ENCODE measurements at places on chromosomes 1 and 21. TPM values are rescaled to one million over a fixed set of nuclear protein-coding genes. Genes with fewer than 3 reads are reported as not detected.

GRCh38 chr21:38729754-38730379, 75.9 kb upstream of the ETS2 start:
- no peak for DNase-seq

The TRNAU1AP gene
- 25.3 TPM for total RNA-seq

DNA sequence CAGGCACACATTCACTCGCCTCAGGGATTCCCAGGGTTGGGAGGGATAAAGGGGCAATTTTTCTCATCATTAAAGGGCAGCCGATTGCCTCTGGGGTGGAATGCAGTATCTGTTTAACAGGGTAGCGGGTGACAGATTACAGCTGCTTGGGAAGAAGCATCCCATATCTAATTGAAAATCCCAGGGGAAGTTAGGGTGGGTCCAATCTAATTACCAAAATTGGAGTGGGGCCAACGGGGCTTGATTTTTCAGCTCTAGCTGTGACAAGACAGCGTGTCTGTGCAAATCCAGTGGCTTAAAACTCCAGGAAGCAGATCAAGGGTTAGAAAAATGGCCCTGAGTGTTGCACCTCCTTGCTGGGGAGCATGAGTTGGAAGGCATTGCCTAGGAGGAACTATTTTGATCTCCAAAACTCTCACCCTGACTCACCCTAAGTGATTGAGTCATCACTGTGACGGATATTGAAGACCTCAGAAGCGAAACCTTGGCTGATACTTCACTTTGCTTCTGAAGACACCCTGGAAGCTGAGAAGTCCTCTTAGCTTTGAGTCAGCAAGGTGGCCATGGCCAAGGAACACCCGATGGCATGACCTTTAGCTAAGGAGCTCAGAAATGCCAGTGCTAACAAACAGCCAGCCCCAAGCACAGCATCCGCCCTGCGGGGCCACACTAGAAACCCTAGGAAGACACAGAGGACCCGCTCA, 46.0 kb downstream of the GRHL3 start:
- no peak for DNase-seq

The SPOCD1 gene
- total RNA-seq = 6.6 TPM

The SLC37A1 gene
- total RNA-seq = 9.6 TPM

DNA sequence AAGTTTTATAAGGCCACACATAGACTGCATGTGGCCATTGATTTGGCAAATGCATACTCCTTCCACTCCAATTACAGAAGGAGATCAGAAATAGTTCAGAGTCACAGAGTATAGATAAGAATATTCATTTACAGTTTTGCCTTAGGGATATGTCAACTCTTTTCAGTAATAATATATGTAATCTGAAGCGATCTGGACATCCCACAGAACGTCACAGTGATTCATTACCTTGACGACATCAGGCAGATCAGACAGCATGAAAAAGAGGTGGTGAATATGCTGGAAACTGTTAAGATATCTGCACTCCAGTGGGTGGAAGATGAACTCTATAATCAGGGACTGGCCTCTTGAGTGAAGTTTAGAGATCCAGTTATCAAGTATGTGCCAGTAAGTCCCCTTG, 240.4 kb downstream of the DPYD start:
- DNase-seq = no peak

DNA sequence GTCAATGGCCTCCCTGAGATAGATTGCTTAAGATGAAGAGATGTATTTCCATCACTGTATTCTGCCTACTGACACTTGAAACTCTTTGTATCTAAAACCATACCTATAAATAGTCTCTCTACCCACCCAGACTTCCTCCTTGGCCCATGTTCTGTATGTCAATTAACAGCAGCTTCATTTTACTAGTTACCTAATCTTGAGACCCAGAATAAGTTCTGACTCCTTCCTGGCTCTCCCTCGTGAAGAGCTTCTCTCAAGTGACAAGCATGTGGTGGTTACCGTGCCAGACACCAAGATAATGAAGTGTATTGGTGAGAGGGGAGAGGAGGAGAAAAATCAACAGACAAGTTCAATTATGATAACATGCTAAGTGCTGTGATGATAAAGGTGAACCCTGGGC, 128.8 kb upstream of the RAVER2 start:
- no peak for DNase-seq

GRCh38 chr1:61469365-61469764, 255.6 kb downstream of the TM2D1 start:
- DNase-seq = no peak

The OR10J4 gene
- not detected for total RNA-seq

DNA sequence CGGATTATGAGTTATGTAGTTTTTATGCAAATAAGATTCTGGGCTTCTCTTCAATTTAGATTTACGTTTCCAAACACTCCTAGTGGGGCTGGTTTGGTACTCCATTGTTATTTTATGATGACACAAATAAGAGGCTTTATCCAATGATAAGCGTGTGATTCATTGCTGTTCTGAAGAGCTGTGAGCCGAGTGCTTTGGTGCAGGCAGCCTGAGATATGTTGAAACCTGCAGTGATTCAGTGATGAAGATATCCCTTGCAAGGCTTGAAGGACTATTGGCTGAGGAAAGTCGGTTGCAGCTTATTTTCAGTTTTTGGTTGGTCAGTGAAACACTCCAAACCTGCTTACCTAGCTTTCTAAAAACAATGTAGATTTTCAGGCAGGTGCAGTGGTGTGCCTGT, 112.2 kb downstream of the RYR2 start:
- DNase-seq = no peak

- no peak for DNase-seq
Measured at GRCh38 chr1:77825131-77825709, 45.8 kb downstream of the MIGA1 start.

The IL19 gene
- not detected for total RNA-seq

- no peak for DNase-seq
Measured at GRCh38 chr1:179883745-179884138, 1.7 kb downstream of the TOR1AIP1 start.

The TRIM58 gene
- 0.99 TPM for total RNA-seq
